Tibial nerve (tissue), 4 donors: ENCODE measurements at places on chromosomes 5 and 9. TPM values are rescaled to one million over a fixed set of nuclear protein-coding genes. Genes with fewer than 3 reads are reported as not detected.

DNA sequence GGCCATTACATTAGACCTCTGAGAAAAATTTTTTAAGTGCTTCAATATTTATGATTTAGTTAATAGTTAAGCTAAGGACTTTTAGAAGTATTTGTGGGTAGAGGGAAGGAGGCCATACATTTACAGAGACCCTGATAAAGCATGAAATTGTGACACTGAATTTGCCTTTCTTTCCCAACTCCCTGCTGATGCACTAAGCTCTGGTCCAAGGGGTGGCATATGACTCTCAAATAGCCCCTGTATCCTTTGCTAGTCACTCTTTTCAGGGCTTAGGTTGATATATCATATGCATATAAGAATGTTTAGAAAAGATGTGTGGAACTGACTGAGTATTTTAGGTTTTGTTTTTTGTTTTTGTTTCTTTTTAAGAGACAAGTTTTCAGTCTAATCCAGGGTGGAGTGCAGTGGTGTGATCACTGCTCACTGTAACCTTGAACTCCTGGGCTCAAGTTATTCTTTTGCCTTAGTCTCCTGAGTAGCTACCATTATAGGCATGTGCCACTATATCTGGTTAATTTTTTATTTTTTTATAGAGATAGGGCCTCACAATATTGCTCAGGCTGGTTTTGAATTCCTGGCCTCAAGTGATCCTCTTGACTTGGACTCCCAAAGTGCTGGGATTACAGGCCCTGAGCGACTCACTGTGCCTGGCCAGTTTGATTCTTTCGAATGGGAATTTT, 20.5 kb downstream of the KIAA1958 start:
- DNase-seq: no peak

DNA sequence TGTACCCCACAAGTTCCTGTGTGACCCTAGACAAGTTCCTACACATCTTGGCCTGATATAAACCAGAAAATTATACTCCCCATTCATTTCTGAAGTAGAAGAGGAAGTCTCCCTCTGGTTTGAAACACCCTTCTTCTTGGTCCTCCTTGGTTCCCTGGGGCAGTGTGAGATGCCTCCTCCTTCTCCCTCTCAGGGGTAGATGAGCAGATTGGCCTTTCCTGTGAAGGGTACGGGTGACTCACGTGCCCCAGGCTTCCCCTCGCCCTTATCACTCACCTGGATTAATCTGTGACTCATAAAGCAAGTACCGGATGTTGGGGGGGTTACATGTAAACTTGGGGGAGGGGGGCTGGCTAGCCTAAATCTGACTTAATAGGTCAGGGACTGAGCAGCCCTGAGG, 11.1 kb upstream of the AQP3 start:
- no peak for DNase-seq

DNA sequence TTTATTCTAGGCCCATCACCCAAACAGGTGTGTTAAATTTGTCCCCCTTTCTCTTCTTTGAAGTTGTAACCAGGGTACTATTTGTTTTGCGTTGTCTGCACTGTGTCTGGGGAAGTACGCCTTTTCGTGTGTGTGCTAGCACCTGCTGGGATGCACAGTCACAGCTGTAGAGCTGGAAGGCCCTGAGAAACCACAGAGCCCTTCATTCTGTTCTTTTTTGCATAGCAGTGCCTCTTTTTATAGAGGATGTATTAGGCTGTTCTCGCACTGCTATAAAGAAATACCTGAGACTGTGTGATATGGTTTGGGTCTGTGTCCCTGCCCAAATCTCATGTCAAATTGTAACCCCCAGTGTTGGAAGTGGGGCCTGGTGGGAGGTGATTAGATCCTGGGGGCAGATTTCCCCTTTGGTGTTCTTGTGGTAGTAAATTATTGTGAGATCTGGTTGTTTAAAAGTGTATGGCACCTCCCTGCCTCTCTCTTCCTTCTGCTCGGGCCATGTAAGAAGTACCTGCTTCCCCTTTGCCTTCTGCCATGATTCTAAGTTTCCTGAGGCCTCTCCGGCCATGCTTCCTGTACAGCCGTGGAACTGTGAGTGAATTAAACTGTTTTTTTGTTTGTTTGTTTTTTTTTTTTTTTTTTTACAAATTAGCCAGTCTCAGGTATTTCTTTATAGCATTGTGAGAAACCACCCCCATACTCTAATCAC, 14.0 kb downstream of the SEC61B start:
- no peak for DNase-seq

DNA sequence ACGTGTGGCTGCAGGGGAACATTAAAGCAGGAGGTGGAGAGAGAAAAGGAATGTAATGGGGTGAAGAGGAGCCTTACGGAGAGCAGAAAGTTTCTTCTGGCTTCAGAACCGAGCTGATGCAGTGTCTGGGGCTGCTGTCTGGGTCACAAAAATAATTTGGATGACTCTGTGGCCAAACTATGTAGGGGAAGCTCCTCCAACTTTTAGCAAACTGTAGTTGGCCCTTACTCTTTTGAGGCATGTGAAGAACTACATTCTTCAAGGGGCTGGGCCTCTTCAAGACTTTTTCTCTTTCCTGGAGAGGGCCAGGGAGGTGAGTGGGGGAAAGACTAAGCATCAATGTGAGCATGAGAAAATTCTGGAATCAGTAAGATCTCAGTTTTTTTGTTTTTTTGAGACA, 31.9 kb upstream of the SPARC start:
- DNase-seq: no peak

GRCh38 chr9:133604214-133604613, 5.0 kb downstream of the FAM163B start:
- DNase-seq: no peak

- no peak for DNase-seq
These were observed 720.8 kb upstream of the ZNF608 start for GRCh38 chr5:125467222-125467621.

DNA sequence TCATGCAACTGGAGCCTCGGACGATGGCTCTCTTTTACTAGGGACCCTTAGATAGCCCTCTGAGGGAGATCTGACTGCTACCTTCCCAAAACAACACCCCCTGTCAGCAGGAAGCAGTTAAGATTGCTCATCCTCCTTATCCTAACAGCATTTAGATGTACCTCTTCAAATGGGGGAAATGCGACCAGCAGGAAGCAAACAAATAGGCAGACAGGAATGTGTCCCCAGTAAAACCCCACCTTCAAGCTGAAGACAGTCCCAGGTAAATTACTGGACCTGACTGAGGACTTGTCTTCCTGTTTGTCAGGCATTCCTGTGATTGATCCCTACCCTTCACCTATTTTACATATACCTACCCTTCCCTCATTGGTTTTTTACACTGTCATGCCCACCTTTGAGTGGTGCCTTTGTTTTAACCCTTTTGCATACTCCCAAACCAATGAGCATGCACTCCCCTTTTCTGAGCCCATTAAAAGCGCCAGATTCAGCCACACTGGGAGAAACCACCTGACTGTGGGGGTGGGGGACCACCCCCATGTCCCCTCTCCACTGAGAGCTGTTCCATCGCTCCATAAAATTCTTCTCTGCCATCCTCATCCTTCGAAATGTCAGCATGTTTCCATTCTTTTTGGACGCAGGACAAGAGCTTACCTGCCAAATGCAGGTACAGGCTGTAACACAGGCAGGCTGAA, 954.0 kb upstream of the CDH6 start:
- DNase-seq: no peak

- no peak for DNase-seq
These were observed 506.7 kb downstream of the CTNND2 start for GRCh38 chr5:11397549-11397948.

- DNase-seq: peak; percentile 38
These were observed 10.5 kb downstream of the OR1K1 start for GRCh38 chr9:122810306-122810946.

Gene ERAP2
- total RNA-seq: 13.9 TPM

Gene DOCK2
- total RNA-seq: 14.9 TPM

Gene STXBP1
- total RNA-seq: 96.3 TPM

Gene GLDC
- 54.1 TPM for total RNA-seq

Gene TAF11L14
- not detected for total RNA-seq

Gene MARVELD2
- 0.59 TPM for total RNA-seq
